Left kidney (tissue), 8 donors: ENCODE measurements at places on chromosomes 7 and 10.

- DNase-seq: no peak
Observed at GRCh38 chr7:99505324-99505662, 831 bp downstream of the ZKSCAN5 start.

- peak; percentile 68 for DNase-seq
Observed at GRCh38 chr10:60646966-60647796, 131.1 kb upstream of the CDK1 start.

DNA sequence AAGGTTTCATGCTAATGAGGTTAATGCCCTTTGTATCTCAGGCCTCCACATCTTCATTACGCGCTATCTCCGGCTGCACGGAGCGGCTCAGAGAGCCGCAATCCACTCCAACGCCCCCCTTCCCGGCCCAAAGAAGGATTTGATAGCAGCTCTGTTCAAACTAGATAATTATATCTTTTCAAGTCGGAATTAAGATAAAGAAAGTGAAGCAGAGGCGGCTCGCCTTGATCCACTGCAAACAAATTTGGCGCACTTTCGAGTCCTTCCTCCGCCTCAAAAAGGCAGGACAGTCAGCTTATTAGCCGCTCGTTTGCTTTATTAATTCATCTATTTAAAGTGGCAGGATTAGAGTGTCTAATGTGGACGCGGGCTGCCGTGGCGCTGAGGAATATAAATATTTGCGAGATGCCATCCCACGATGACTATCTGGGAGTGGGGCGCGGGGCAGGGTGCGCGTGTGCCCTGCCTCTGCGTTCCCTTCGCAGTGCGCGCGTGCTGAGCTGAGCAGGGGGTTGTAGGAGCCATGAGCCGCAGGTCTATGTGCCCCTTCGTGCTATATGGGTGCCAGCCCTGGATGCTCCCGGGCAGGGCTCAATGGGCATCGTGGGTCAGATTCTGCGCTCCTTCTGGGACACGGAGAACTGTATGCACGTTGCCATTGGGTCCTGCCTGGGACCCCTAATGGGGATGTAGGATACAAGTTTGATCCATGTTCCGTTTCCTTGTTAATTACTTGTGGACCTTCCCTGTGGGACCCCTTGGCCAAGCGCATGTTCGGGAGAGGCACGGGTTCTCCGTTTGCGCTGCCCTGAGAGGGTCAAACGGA is 9.0 kb downstream of the EMX2 start:
- DNase-seq: peak; percentile 22

DNA sequence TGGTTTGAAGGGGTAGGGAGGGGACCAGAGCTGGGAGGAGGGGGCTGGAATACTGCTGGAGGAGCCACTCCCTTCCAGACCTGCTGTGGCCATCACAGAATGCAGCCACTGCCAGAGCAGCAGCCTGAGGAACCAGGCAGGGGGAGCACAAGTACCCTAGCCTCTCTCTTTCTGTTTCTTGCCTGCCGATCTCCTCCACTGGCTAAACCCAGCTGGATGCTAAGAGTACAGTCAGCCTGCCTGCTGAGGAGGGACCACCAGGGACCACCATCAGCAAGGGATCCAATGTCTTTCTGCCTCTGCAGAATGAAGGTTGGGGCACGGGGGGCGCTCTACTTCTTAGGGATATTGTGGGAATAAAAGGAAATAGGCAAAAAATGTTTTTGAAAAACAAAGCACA is 4.7 kb downstream of the BLVRA start:
- no peak for DNase-seq

GRCh38 chr7:157690058-157690832 is 353.4 kb downstream of the DNAJB6 start:
- no peak for DNase-seq

DNA sequence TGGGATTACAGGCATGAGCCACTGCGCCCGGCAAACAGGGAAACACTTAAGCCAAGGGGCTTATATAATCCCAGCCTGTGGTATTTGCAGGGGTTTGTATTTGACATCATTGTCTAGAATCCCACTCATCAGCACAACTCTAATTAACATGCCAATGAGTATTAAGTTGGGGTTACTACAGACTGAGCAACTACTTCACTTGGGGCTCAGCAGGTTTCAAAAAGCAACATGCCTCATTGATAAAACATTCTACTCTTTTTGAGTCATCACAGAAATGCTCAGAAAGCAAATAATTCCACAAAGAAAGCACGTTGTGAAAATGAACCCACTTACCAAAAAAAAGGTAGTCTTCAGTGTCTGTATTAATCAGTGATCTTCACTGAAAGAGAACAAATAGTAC is 236.9 kb upstream of the CELF2 start:
- no peak for DNase-seq

DNA sequence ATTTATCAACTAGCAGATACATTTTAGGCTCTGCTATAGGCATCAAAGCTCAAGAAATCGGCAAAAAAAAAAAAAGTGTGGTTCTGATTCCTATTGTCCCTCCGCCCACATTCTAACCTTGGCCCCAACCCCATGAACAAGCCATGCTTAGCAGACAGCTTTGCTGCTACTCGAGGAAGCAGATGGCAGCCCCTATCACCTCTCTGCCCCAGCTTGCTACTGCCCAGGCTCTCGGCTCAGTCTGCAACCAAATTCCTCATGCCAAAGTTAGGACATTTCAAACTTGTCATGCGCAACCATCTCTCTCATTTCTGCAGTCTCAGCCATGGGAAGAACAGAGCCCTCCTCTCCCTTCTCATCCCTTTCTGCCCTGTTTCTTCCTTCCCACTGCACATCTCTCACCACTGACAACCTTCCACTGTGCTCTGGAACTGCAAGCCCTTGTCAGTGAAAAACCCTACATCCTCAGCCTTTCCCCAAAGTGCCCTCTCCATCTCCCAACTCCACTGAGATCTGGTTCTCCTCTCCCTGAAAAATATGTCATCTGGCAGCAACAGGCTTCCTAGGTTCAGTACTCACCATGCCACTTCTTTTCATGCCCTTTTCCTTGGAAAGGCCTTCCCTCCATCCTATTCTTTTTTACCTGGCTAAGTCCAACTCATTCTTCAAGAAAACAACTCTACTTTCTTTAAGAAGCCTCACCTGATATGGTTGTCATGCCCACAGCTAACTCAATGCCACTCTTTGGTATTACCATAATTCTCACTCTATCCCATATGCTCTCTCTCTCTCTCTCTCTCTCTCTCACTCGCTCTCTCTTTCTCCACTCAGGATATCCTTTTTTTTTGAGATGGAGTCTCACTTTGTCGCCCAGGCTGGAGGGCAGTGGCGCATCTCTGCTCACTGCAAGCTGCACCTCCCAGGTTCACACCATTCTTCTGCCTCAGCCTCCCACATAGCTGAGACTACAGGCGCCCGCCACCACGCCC is 60.1 kb upstream of the FHIP2A start:
- no peak for DNase-seq

DNA sequence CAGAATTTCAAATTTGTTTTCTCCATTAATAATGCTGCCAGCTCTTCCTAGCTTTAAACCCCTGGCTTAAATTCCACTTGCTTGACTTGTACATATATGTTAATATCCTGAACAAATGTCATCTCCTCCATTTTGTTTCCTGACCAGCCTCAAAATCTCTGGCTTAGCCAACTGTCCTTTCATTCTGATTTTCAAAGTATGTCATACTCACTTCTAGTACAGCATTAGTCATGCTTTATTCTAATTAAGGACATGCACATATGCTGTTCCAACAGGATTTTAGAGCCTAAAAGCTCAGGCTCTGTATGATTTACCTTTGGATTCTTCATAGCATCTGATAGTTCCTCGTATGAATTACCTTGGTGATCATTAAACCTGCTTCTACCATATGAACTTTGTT is 158.3 kb downstream of the ZNF438 start:
- no peak for DNase-seq

GRCh38 chr10:14233566-14233965 is 97.2 kb downstream of the FRMD4A start:
- DNase-seq: no peak

- DNase-seq: no peak
Observed at GRCh38 chr7:117399820-117400422, 27.4 kb downstream of the ASZ1 start.

GRCh38 chr10:55024713-55025112 is 223.7 kb upstream of the PCDH15 start:
- DNase-seq: no peak
